ENCODE measurements at places on chromosomes 12 and 14. TPM values are rescaled to one million over a fixed set of nuclear protein-coding genes. Genes with fewer than 3 reads are reported as not detected.

Gene LGR5
- not detected for total RNA-seq

Gene TMEM229B
- 49.9 TPM for total RNA-seq

Gene SERPINA6
- not detected for total RNA-seq

Gene TBX3
- 0.05 TPM for total RNA-seq

Gene ARHGEF25
- 6.5 TPM for total RNA-seq

Gene TOMM20L
- total RNA-seq: not detected

Gene TSPAN9
- 1.1 TPM for total RNA-seq

Gene PPP1R12A
- total RNA-seq: 185 TPM

Gene ARHGAP9
- total RNA-seq: 558 TPM

Gene MUCL1
- not detected for total RNA-seq
